ENCODE measurements at places on chromosomes 6 and 20.

- no peak for DNase-seq
Measured at GRCh38 chr6:113481910-113482309, 375.2 kb upstream of the MARCKS start.

GRCh38 chr6:73418081-73418741 lies 23.6 kb downstream of the DDX43 start:
- no peak for DNase-seq

DNA sequence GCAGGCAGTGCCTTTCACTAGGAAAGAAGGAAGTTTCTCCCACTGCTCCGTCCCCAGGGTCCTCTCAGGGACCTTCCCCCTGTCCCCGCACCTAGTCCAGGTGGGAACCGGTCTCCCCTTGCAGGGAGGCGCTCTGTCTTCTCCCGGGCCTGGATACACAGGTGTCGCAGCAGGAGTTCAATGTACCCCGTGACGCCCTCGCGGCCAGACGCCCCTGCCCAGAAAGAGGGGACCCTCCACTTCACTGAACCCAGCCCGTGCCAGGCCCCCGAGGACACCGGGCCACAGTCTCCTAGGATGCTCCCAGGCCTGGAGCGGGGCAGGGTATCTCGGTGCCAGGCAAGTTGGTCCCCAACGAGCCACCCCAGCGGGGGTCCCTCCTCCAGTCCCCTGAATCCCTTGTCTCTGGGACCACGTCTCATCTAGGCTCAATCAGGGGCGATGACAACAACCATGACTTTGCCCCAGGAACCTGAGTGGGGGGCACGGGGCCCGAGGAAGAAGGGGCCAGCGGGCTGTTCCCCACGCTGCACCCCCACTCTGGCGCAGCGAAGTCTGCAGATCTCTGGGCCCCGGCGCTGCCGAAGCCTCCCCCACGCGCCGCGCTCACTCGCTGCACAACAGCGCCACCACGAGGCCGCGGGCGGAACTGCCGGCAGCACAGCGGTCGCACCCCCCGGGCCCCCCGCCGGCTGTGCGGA lies 103.0 kb downstream of the EDN3 start:
- peak; percentile 70 for DNase-seq

GRCh38 chr6:129567374-129567773 lies 142.6 kb downstream of the ARHGAP18 start:
- peak; percentile 7 for DNase-seq

DNA sequence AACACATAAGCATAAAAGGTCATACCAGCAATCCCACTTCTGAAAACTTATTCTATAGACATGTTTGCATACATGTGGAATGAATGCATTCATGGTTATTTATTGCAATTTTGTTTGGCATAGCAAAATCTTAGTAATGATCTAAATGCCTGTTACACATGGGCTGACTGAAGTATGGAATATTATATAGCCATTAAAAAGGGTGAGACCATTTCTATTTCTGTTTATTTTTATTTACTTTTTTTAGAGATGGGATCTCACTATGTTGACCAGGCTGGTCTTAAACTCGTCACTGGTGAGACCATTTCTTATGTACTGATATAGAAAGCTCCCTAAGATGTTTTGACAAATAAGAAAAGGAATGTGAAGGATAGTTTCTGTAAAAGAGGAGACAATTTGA lies 14.3 kb upstream of the SCRT2 start:
- DNase-seq = no peak

- DNase-seq = no peak
Measured at GRCh38 chr6:90168693-90169131, 127.9 kb downstream of the BACH2 start.

DNA sequence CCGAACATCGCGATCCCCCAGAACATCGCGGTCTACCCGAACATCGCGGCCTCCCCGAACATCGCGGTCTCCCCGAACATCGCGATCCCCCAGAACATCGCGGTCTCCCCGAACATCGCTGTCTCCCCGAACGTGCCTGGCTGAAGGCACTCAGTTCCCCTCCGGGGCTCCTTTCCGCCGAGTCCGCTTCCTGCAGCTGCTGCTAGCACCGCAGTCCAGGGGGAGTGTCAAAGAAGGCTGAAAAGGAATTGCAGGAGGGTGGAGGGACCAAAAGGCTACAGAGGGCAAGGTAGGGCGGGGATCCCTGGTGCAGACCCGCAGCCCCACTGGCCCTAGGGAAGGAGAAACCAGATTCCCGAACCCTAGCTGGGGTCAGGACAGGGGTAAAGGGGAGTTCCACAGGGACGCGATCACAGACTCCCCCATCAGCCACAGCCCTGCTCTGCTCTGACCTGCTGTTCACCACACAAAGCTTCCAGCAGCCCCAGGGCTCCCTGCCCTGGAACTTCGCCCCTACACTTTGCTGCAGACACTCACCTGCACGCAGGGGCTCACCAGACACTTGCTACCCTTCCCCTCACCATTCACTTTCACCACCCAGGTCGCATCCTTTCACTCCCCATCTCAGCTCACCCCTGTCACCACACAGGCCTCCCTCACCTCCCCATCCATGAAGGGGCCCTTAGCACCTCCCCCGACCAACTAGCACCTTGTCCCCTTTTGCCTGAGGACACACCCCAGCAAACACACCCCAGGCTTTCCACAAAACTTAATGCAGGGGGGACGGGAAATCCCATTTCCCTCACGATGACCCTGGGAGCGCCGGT lies 1.7 kb downstream of the ULBP1 start:
- peak; percentile 61 for DNase-seq

- DNase-seq = no peak
Measured at GRCh38 chr6:153032255-153032882, 29.9 kb upstream of the MTRF1L start.

DNA sequence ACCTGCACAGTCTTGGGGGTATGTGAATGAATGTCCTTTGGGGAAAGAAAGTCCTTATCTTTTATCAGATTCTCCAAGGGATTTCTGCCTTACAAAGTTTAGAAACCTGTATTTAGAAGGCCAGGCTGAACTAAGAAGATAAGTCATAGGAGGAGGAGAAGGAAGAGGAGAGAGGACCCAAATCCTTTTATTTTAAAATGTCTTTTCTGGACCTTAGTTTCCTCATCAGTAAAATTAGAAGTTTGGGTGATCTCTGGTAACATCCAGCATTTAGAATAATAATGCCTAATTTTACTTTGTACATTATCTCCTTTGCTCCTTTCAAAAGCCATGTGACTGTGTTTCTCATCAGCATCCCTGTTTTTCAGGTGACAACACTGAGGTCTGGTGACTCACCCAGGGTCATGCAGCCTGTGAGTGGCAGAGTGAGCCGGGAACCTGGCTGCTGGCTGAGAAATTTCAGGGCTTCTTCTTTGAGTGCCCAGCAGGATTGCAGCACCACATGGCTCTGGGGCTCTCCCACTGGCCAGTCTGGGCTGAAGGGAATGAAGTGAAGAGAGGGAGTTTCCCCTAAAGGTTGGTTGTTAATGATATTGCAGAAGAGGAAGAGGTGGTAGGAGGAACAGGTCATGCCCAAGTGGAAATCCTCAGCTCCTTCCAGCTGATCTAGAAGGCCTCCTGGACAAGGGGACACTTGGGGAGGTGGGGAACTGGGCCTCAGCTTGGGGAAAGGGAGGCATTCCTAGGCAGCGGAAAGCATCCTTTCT lies 34.0 kb downstream of the VEGFA start:
- no peak for DNase-seq

- no peak for DNase-seq
Measured at GRCh38 chr20:62923669-62924441, 2.5 kb downstream of the DIDO1 start.

- DNase-seq = no peak
Measured at GRCh38 chr6:105352037-105352617, 50.8 kb downstream of the PREP start.

GRCh38 chr6:106216527-106216926 lies 109.0 kb downstream of the ATG5 start:
- no peak for DNase-seq

DNA sequence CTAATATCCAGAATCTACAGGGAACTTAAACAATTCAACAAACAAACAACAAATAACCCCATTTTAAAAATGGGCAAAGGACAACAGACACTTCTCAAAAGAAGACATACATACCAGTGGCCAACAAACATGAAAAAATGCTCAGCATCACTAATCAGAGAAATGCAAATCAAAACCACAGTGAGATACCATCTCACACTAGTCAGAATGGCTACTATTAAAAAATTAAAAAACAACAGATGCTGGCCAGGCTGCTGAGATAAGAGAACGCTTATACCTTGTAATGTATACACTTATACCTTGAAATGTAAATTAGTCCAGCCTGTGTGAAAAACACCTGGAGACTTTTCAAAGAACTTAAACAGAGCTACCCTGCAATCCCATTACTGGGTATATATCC lies 166.8 kb downstream of the IBTK start:
- DNase-seq = no peak

DNA sequence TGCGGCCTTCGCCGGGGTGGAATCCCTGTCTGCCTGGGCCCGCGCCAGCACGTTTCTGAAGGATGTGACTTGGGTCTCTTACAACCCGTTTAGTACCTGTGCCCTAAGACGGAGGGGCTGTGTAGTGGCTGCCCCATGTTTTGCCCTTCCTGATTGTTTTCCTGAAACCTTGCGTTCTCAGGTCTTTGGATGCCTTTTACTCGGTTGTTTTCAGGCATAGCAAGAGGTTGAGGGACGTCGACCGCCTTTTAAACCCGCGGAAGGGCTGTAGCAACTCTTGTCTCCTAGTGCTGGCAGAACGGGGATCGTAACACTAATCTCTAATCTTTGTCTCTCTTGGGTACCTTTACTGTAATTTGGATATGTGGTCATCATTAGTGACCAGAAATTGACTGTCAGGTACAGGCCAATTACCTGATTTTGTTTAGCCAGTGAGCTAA lies 706 bp upstream of the NANP start:
- no peak for DNase-seq

- DNase-seq = no peak
Measured at GRCh38 chr6:89927264-89927663, 33.0 kb downstream of the GJA10 start.

DNA sequence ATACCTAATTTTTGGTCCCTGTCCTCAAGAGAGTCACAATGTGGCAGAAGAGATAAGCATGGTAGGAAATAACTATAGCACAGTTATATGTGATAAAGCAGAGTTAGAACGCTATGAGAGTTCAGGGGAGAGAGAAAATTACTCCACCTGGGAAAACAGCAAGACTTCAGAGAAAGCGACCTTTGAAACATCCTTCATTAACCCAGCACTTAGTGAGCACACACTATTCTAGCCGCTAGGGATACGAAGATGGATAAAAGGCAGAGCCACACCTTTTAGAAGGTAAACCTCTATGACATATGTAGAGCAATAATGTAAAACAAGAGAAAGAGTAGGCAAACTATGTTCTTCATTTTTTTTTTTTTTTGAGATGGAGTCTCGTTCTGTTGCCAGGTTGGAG lies 264.3 kb downstream of the PTPRK start:
- DNase-seq = no peak

- DNase-seq = no peak
Measured at GRCh38 chr6:2771079-2771478, 5.9 kb downstream of the WRNIP1 start.

DNA sequence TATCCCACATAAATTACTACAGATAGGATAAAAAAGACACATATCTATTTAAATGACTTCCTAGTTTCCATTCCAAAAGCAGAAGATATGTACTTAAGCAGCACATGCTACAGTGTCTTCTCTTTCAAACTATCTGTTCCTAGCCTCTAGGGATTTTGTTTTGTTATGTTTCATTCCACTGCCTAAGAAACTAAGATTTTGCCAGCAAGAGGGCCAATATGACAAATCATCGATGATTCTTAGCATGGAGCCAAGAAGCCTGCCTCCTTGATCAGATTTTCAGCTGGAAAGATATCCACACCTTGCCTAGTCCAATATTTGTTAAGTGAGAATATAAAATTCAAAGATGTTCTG lies 7.0 kb downstream of the SNX5 start:
- DNase-seq = no peak

DNA sequence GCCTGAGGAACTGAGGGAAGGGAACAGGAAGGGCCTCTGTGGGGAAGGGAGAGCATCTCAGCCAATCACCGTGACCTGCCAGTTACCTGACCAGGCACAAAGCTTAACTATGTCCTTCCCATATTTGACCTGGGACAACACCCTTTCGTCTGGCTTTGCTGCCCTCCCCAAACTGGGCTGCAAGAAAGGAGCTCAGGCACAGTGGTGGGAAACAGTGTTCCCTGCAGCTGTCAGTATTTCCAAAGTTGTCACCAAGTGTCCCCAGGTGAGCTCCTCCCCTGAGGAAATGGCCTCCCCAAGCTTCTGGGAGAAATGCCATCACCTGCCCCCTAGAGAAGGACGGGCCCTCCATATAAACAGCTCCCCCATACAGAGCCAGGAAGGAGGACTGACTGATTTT lies 17.9 kb downstream of the NCR2 start:
- no peak for DNase-seq

GRCh38 chr6:39440039-39440426 lies 117.5 kb upstream of the KCNK16 start:
- no peak for DNase-seq

GRCh38 chr6:113772961-113773360 lies 84.2 kb upstream of the MARCKS start:
- DNase-seq = no peak

DNA sequence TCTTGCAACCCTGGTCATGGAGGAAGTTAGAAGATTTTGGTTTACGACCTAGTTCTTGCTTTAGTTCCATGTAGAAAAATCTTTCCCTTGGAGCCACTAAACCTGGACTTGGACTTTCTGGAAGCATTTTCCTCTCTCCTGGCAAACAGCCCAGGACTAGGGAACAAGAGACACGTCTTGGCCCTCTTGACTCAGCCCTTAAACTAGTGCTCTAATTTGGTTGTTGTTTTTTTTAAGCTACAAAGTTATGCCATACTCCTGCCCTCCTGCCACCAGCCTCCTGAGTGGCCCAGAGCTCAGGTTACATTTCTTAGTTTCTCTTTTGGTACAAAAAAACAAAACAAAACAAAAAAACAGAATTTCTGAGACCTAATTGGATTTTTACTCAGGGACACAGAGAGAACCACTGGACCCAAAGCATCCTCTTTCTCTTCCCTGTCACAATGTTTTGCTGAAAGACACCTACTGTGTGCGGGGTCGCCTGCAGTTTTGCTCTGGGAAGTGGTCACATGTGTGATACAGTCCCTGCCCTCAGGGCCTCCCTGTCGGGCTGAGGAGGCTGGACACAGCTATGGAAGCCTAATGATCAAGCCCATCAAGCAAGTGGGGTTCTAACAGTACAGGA lies 32.3 kb upstream of the SCUBE3 start:
- no peak for DNase-seq

GRCh38 chr6:117603821-117604220 lies 1.5 kb upstream of the GOPC start:
- no peak for DNase-seq

GRCh38 chr20:62364911-62365736 lies 2.0 kb downstream of the LAMA5 start:
- DNase-seq = no peak

- no peak for DNase-seq
Measured at GRCh38 chr6:5150551-5151075, 65.5 kb downstream of the PPP1R3G start.

GRCh38 chr6:30810813-30811339 lies 66.5 kb upstream of the IER3 start:
- DNase-seq = peak; percentile 36

- DNase-seq = no peak
Measured at GRCh38 chr20:46416421-46416820, 10.0 kb upstream of the ELMO2 start.
